Stimulated activated CD8-positive, alpha-beta memory T cell treated with anti-CD3 and anti-CD28 coated beads, Interleukin-4, amount 100 ng/mL, for 1 hour (primary cell): ENCODE measurements at places on chromosomes 5 and 9.
A peak's percentile ranks its signal among the peaks of the same experiment; 100 is the strongest.

DNA sequence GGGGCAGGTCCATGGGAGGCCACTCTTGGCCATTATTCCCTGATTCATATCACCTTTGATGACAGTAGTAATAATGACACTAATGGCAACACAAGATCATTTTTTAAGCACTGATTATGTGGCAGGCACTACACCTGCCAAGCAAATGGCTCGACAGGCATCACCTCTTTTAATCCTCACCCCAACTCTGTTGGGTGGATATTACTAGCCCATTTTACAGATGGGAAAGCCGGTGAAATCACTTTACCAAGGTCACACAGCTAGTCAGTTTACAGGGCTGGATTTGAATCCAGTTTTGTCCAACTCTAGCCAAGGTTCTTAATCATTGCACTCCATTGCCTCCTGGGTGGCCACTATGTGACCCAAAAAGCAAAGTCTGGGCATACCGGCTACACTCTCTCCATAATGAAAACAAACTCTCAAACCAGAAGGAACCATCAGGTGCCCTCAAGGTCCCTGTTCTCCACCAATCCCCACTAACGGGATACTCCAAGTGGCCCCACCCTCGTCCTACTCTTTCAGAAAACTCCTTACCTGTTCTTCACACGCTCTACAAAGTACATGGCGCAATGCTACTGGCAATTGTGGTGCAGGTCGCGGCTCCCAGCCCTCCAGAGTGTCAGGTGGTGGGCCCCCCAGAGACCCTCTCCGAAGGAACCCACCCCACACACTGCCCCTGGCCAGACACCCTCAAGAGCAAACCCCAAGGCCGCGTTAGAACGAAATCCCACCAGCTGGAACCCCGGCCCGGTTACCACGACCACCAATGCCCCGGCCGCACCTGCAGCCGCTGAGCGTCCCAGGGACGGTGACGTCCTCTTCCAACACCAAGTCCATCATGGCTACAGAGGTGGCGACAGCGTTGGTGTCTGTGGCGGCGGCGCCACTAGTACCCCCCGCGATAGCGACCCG lies 572 bp downstream of the CDK5RAP2 start:
- no peak for DNase-seq

- no peak for DNase-seq
Measured at GRCh38 chr5:135484674-135485086, 32.5 kb upstream of the TIFAB start.

GRCh38 chr9:23769307-23769935 lies 56.6 kb downstream of the ELAVL2 start:
- DNase-seq, result no peak

GRCh38 chr9:72465593-72465984 lies 55.8 kb upstream of the TMC1 start:
- no peak for DNase-seq

GRCh38 chr5:130455175-130455574 lies 550.9 kb downstream of the CHSY3 start:
- no peak for DNase-seq

- no peak for DNase-seq
Measured at GRCh38 chr9:83280268-83280667, 217.3 kb upstream of the RASEF start.

DNA sequence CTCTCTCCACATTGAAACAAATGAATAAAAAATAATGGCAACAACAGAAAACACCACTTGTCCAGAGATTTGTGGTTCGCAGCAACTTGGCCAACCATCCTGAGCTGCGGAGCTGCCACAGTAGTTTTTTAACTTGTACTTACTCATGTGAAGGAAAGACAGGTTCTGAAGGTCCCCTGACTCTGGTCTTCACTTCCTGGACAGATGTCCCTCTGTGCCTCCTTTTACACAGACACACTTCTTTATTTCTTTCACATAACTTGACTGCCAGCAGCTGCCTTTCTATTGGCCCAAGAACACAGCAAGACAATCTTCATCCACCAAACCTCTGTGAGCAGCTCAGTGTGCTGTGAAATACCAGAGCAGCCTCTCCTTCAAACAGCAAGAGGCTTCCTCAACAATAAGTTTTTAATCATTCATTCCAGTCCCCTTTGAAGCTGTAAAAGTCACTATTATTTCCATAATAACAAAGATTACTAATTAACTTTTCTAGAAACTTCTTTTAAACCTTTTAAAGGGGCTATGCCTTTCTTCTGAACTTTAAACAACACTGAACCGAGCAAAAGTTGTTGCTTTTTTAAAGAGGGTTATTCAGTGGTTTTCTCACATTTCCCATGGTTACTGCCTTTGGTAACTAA lies 198.7 kb downstream of the NR2F1-AS1 start:
- no peak for DNase-seq

GRCh38 chr5:180201051-180201987 lies 7.7 kb downstream of the RASGEF1C start:
- no peak for DNase-seq

- no peak for DNase-seq
Measured at GRCh38 chr5:1376981-1377380, 32.1 kb upstream of the CLPTM1L start.

- DNase-seq, result no peak
Measured at GRCh38 chr5:57313716-57314115, 139.9 kb downstream of the GPBP1 start.

GRCh38 chr9:26301659-26302058 lies 590.9 kb downstream of the CAAP1 start:
- no peak for DNase-seq

- DNase-seq, result no peak
Measured at GRCh38 chr9:111232997-111233790, 96.8 kb downstream of the OR2K2 start.

DNA sequence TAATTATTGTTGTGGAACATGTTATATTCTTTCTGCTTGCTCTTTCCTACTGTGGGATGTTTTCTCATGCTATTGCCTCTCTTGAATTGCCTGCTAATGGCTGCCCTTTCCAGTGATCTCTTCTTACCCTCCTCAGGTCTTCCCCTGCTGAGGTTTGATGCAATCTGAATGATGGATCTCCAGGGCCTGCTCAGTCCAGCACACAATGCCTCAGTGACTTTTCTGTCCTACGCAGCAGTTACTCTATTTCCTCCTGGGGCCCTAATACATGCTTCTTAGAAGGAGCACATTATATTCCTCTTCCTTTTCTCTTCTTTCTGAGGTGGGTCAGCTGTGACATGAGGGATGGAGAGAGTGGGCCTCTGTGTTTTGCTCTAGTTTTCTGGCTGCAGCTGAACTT lies at the start of gene SPINK14:
Gene SPINK14, plus strand, starts transcription at position 301 of the 400 bp plus-strand sequence. CDS start 1,187 bp downstream, outside the sequence.
- DNase-seq, result no peak

DNA sequence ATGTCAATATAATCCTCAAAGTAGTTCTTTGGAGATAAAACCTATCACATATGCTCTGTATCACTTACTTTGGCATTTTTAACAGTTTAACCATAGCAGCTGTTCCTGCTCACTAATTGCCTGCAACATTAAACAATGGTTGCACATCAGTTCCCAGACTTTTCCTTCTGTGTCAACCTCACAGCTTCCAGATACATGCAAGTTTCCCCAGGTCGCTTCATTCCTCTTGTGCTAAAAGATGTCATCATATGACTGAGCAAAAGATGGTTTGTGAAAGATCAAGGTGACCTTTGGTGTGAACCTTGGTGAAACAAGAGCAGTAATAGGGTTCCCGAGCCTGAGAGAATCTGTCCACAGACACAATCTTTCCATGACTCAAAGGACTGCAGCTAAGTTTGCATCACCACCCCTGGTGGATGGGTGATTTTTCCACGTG lies 500.4 kb upstream of the PAPPA start:
- no peak for DNase-seq

DNA sequence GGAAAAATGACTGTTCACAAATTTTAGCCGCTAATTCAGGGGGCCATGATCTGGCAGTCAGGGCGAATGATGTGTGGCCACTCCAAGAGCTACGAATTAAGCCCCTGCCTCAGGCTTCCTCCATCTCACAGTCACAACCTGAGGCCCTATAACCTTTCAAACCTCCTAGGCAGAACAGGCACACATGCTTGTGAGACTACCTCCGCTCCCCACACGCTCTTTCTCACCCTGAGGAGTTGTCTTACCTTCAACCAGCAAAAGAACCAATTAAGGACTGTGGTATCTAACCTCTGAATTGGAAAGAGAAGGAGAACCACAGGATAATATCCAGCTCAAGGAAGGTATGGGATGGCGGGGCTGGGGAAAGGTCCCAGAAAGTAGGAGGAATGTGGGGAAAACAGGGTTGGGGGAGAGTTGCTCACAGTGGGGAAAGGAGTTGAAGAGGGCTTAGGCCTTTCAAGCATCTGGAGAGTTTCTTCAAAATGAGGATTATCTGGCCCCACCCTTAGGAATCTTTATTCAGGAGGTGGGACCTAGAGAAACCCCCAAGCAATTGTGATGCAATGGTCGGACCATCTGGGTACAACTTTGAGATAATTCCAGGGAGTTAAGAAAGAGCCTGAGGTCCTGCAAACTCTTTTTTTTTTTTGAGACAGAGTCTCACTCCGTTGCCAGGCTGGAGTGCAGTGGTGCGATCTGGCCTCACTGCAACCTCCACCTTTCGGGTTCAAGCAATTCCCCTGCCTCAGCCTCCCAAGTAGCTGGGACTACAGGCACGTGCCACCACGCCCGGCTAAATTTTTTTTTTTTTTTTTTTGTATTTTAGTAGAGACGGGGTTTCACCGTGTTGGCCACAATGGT lies 5.5 kb downstream of the PCDH1 start:
- DNase-seq, result no peak

DNA sequence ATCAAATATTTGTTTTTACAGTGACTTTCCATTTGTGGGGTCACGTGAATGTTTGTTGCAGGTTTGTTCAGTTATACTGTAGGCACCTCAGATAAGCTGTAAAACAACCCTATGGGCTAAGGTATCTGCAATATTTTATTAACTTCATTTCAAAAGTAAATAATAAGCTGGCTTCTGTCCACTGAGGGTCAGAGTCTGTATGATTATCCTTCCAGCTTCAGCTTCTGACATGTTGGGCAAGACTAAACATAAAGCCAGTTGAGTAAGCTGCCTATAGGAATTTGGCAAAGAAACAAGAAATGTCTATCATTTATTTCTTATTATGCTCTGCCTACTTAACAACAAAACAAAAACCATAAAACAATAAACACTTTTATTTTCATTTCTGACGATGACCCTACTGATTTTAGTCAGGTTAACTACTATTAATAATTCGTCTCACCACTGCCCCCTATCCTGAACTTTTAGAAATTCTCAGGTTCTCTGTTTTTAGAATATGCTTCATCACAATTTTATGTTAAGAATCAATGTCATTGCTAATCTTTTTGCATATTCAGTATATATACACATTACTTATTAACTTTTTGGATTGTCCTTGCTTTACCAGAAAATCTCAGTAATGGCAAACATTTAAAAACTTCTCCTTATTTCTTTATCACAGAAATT lies 413.6 kb upstream of the ADAMTSL1 start:
- no peak for DNase-seq

GRCh38 chr5:108381350-108381953 lies 446 bp downstream of the FBXL17 start:
- DNase-seq, result peak; percentile 60

GRCh38 chr5:111748304-111748763 lies 8.7 kb downstream of the NREP start:
- DNase-seq, result no peak

GRCh38 chr5:137708796-137709559 lies 26.9 kb downstream of the KLHL3 start:
- no peak for DNase-seq

DNA sequence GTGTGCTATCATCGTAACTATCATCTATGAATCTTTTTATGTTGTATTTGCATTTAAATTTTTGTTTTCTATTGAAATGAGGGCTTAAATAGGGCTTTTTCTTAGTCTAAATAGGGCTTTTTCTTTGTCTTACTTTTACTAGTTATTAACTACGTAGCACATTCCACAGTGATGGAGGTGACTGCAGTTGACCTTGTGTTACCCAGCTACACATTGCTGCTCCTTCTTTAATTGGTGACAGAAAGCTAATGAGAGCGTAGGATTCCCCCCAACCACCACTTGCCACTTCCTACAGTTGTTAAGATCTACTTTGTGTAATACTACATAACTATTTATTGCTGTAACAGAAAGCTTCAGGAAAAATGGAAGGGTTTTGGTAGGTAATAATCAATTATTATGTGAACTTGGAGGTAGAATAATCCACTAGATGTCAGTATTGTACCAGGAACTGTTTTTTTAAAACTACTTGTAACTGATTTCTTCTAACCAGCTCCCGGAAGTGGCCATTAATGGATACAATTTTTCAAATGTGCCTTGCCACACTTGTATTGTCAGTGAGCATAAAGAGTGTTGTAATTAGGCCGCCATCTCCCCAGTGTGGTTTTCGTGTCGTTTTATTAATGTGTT lies 18.0 kb downstream of the MTRR start:
- no peak for DNase-seq

DNA sequence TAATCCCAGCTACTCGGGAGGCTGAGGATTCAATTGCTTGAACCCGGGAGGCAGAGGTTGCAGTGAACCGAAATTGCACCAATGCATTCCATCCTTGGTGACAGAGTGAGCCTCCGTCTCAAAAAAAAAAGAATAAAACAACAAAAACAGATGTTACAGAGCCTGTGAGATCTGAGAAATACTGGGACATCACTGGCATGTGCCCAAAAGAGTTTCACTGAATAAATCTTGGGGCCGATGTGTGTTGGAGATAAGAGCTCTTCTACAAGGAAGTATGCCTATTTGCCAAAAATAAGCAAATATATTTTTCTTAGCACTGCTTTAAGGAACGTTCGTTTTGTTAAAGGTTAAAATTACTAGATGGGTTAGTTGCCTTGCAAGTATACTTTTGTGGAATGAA lies 55.1 kb downstream of the KIAA1958 start:
- DNase-seq, result no peak

DNA sequence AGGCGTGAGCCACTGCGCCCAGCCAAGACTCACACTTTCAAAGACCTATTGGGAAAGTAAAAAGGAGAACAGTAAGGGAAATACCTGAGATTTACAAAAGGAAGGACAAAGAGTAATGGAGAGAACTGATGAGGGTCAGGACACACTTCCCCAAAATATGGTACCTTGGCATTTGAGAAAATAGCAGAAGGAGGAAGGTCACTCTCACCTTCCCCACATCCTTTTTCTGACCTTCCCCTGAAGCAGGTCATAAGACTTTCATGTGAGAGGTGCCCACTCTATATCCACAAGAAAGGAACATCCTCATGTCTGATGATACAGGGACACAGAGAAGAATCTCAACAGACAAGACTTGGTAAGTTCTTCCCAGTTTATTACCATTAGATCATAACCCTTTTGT lies 272.8 kb downstream of the FBXL17 start:
- DNase-seq, result no peak

DNA sequence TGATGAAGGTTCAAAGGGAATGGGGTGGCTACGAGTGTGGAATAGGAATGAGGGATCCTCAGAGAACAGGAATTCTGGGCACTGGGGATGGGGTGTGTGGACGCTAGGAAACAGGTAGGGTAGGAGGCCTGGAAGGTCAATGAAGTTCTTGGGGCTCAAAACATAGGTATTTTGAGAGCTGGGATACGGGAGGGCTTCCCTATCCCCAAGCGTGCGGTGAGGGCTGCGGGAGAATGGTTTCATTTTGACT lies 718 bp downstream of the QSOX2 start:
- DNase-seq, result no peak

GRCh38 chr5:155332618-155333017 lies 319.1 kb downstream of the KIF4B start:
- DNase-seq, result no peak

- no peak for DNase-seq
Measured at GRCh38 chr5:68689010-68689409, 404.8 kb upstream of the SLC30A5 start.

- no peak for DNase-seq
Measured at GRCh38 chr9:123266655-123267399, 1.6 kb downstream of the STRBP start.

GRCh38 chr9:114002271-114002985 lies 75.7 kb downstream of the AMBP start:
- DNase-seq, result no peak
